ENCODE measurements at places on chromosomes 6 and 20. TPM values are rescaled to one million over a fixed set of nuclear protein-coding genes. Genes with fewer than 3 reads are reported as not detected.

Gene SNAI1
- not detected for total RNA-seq

Gene TTK
- total RNA-seq: 52.5 TPM

GRCh38 chr6:19934996-19935591, 97.9 kb downstream of the ID4 start:
- no peaks in the 10 kb centered on the region for H3K27me3 ChIP-seq
- H3K4me1 ChIP-seq: no peaks in the 10 kb centered on the region
- DNase-seq: no peak
- no peaks in the 10 kb centered on the region for H3K36me3 ChIP-seq
- H3K27ac ChIP-seq: no peak overlapping the region

DNA sequence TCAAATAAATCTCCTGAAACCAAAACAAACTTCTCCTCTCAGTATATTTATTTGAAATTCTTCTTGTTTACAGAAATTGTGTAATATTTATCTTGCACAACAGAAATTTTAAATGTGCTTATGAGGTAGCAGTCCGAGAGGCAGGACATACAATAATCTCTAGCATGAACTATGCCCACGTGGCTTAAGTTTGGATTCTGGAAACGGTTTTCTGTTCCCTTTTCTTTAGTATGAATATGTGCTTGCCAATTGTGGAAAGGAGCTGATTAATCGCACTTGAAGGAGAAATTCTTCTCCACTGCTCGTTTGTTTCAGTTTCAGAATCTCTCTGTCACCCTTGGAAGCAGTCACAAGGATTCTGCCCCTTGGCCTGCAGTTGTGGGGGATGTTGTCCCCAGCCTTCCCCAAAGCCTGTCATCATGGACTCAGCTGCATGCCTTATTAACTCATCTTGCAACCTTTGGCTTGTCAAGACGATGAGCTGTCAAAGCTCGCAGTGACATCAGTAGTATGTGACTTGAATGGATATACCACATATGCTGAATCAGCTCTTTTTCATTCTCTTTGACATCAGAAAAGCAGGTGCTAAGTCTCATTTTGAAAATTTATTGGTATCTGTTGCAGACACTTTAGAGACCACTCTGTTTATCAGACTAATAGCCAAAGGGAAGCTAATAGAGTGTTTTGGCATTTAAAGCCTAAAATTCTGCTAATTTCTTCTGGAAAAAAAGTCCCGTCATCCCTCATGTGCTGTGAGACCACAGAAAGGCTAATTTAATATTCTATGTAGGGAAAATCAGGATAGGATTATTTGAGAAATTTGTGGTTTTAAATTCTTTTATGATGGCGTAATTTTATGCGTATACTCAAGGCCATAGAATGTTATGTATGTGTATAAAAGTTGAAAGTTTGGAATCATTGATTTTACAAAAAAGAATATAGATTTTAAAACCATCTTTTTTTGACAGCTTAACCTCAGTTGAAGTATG, 186.8 kb downstream of the ARID1B start:
- no peak for DNase-seq
- no peak overlapping the region for H3K27ac ChIP-seq
- H3K27me3 ChIP-seq: no peaks in the 10 kb centered on the region
- peaks cover 17% of the 10 kb centered on the region for H3K4me1 ChIP-seq
- H3K36me3 ChIP-seq: peaks cover 1% of the 10 kb centered on the region
- peak overlapping the region; percentile 47 for H3K4me3 ChIP-seq

GRCh38 chr6:145729887-145730286, 5.4 kb downstream of the EPM2A start:
- H3K36me3 ChIP-seq: peaks cover 16% of the 10 kb centered on the region
- peaks cover 13% of the 10 kb centered on the region for H3K4me1 ChIP-seq
- no peaks in the 10 kb centered on the region for H3K27me3 ChIP-seq
- no peak overlapping the region for H3K27ac ChIP-seq

All from activated CD4-positive, alpha-beta T cell treated with anti-CD3 and anti-CD28 coated beads, Interleukin-2, amount 10 ng/mL, durations not matched to agents 7 days and 5 days (primary cell).